Stimulated activated CD8-positive, alpha-beta memory T cell treated with anti-CD3 and anti-CD28 coated beads, Interleukin-7, amount 100 ng/mL, for 1 hour (primary cell): ENCODE measurements at places on chromosomes 2 and 18.

GRCh38 chr18:57431002-57431382 is 4.2 kb upstream of the ONECUT2 start:
- no peak for DNase-seq

GRCh38 chr18:8715599-8715998 is 10.2 kb downstream of the MTCL1 start:
- DNase-seq = no peak

- DNase-seq = no peak
Measured at GRCh38 chr2:193929131-193929530, 1727.9 kb upstream of the SLC39A10 start.

DNA sequence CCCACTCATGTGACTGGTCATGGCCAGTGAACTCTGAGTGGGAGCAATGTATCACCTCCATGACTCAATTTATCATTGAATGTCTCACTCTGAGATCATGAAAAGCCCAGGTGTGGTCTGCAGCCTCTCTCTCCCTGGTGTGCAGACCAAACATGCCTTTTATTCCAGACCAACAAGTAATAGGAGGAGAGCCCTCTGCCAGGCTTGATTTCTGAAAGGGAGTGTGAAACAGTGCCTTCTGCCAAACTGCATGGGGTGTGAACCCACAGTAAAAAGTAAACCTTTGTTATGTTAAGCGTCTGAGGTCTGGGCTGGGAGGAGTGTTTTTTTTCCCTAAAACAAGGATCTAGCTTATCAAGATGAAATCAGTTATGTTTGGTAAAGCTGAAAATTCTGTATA is 601.2 kb downstream of the ADCYAP1 start:
- DNase-seq = no peak

GRCh38 chr18:29594493-29594892 is 1417.6 kb upstream of the CDH2 start:
- no peak for DNase-seq

DNA sequence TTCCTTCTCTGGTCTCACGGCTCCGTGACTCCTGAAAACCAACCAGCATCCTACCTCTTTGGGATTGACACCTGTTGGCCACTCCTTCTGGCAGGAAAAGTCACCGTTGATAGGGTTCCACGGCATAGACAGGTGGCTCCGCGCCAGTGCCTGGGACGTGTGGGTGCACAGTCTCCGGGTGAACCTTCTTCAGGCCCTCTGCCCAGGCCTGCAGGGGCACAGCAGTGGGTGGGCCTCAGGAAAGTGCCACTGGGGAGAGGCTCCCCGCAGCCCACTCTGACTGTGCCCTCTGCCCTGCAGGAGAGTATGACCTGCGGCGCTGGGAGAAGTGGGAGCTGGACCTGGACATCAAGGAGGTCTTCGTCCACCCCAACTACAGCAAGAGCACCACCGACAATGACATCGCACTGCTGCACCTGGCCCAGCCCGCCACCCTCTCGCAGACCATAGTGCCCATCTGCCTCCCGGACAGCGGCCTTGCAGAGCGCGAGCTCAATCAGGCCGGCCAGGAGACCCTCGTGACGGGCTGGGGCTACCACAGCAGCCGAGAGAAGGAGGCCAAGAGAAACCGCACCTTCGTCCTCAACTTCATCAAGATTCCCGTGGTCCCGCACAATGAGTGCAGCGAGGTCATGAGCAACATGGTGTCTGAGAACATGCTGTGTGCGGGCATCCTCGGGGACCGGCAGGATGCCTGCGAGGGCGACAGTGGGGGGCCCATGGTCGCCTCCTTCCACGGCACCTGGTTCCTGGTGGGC is 10.0 kb downstream of the PROC start:
- DNase-seq = no peak

DNA sequence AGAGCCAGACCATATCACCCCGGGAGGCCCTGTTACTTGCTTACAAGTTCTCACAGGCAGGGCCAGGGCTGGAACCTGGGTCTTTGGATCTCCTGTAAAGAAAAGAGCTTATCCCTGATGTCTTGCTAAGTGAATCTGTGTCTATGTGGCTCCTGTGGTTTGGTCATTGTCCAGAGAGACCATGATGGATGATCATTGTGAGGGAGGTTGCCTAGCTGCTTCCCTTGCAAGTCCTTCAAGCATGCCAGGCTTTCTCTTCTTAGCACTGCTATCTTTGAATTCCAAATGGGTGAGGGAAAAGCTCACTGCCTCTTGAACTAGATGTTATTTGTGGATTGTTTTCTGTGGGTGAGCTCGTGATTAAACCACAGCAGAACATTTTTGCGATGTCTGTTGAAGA is 151.6 kb downstream of the FSHR start:
- DNase-seq = no peak

DNA sequence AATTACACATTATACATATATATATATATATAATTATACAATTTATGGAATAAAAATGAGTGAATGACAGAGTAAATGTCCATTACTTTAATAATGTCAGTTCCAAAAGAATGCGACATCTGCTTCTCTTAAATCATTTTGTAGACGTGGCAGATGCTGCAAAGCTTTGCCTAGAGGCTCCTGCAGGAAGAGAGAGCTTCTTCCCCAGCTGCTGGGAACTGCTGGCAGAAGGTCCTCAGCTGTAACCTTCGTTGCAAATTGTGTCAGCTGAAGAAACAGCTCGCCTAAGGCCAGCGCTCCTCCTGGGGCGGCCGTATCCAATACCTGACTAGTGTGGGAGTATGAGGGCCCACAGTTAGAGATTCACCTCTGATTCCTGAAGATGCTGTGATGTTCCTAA is 9.6 kb upstream of the THNSL2 start:
- no peak for DNase-seq

DNA sequence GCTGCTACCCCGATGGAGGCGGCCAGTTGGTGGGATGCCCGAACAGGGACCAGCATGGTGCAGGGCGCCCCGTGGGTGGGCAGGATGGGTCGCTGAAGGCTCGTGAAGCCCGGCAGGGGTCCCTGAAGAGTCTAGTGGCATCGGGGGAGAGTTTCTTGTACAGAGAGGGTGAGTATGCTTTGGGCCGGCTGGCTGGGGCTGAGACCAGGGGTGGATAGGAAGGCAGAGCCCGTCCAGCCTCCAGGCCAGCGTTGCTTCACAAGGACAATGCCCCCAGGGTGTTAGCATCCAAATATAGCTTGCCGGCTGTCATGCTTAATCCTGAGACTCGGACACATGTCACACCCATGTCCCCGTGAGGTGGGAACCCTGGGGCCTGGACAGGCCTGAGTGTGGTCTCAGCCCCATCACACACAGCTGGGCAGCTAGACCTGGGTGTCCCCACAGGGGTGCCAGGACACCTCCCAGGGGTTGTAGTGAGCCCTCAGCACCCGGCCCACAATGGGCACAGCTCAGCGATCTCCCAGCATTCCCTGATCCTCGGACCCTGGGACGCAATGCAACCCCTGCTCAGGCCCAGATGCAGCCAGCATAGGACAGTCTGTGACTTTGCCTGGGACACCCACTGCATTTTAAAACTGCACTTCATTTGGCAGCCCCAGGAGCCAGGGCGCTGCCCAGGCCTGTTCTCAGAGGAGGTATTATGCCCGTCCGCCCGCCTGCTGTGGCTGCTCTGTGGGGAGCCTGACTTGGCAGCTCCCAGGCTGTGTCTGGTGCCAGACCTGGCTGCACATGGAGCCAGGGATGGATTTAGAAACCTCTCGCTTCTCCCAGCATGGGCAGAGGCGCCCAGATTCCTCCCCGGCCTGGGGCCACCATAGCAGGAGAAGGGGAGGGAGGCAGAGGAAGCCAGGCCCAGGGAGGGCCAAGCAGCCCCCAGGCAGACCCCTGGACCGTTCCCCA is 36.4 kb downstream of the RAMP1 start:
- DNase-seq = no peak

GRCh38 chr18:75698861-75699260 is 271.4 kb upstream of the SMIM21 start:
- DNase-seq = no peak

DNA sequence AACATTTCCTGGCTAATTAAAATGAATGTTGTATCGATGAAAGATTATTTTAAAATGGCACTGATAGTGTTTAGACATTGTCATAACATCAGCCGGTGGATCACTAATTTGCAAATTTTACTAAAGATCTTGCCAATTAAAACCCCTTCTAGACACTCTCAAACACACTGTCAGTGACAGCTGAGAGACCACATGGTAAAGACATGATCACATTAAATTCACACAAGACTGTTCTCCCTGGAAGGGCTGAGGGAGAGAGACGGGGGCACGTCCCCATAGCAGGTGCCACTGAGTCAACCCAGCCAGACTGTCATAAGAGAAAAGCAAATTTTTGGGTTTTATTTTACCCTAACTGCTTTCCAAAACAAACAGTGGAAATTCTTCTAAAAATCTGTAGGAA is 306.0 kb downstream of the TXNL1 start:
- no peak for DNase-seq

DNA sequence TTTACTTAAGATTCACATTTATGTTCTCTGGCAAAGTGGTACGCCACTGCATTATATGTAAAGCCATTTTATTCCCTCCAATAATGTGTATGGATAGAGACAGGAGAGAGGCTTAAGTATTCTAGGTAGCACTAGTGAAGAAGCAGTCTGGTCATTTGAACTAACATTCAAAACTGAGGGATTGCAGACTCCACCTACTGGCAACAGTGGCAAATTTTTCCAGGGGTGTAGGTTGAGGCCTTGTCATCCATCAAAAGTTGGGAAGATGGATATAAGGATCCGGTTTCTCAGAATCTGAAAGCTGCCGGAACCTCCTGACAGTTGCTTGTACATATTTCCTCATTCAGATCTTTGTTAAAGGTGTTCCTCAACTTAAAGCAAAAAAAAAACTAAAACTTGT is 465.5 kb upstream of the FSHR start:
- DNase-seq = no peak

- DNase-seq = no peak
Measured at GRCh38 chr2:215084080-215084479, 54.3 kb downstream of the ABCA12 start.
